NCI-H2081 treated with DMSO at 0.1 percent for 48 hours (cell line): ENCODE measurements at places on chromosomes 3 and 15.

DNA sequence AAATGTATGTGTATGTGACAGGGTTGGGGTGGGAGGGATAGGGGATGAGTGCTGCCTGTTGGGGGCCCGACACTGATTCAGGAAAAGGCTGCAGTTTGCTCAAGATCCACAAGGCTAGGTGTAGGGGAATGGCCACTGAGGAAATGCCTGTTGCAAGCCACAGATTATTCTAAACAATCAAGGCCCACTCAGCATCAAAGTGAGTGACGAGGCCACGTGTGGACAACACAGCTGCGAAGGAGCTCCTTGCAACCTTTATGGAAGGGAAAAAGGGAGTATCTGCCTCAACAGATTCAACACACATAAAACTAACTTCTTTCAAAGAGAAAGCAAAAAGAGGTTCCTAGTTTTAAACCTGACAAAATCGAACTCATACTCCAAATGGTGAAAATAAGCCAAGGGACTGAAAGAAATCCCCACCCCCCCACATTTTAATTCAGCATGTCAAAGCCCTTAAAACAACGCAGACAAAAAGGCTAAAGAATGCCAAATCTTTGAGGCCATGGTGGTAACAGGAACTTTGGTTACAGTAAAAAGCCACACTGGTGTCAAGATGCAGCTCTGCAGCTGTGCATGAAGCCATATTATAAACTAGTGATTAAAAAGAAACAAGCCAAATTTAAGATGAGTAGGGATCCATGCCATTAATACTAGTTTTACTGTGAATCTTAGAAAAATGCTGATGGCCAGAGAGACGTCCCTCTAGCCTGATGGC lies 3.6 kb downstream of the POLG start:
- DNase-seq: no peak

DNA sequence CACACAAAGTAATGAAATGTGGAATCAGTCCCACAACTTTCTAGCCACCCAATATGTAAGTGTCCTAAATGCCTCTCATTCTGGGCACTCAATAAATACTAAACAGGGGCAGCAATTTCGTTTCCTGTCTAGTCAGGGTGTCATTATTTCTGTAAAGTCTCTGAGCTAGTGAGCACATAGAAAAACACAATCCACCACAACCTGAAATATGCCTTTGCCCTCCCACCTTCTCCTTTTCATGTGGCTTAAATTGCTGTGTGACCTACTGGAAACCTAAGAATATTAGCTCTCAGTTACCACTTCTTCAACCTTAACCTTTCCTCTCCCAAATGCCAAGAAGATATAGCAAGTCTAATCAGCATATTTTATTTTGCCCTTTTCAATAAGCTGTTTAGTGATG lies 456.3 kb upstream of the KCNMB2 start:
- no peak for DNase-seq

DNA sequence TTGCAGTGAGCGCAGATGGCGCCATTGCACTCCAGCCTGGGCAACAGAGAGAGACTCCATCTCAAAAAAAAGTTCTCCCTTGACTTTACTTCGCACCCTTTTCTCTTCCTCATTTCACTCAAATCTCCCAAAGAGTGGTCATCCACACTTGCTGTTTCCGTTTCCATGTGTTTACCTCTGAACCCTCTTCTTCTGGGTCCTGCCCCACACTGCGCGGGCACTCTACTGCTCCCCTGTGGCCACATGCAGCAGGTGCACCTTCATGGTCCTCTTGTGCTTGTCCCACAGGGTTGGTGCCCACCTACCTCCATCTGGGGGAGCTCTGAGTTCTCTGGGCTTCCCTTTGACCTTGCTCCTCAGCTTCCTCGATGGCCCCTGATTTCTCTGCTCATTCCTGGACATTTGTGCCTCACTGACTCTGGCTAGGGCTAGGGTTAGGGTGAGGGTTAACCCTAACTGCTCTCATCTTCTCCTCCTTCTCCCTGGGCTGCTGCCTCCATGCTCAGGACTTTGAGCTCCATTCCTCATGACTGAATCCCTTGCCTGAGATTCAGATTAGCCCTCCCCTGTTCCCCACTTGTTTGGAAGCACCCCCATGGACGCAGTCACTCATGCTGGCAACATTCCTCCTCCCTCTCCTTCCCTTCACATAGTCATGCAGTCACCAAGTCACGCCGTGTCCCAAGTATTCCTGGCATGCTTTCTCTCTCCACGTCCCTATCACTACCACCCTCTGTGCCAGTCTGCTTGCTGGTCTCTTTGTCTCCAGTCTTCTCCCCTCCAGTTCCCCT lies 26.6 kb upstream of the KY start:
- DNase-seq: no peak

DNA sequence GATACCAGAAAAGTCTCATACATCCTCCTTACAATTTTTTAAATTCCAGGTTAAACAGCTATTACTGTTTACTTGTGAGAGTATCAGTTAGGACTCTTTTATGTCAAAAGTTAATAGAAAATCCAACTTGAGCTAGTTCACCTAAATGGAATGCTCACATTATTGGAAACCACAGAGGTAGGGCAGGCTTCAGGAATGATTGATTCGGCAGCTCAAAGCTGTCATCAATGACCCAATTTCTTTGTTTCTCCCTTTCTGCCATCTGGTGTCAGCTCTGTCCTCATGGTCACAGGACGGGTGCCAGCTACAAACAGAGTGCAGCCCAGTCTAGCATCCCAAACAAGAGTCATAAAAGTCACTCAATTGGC lies 32.2 kb downstream of the CFAP20DC start:
- no peak for DNase-seq

GRCh38 chr3:160953686-160954085 lies 151.5 kb downstream of the B3GALNT1 start:
- DNase-seq: no peak

GRCh38 chr3:99803297-99803696 lies 14.4 kb upstream of the CMSS1 start:
- DNase-seq: no peak

DNA sequence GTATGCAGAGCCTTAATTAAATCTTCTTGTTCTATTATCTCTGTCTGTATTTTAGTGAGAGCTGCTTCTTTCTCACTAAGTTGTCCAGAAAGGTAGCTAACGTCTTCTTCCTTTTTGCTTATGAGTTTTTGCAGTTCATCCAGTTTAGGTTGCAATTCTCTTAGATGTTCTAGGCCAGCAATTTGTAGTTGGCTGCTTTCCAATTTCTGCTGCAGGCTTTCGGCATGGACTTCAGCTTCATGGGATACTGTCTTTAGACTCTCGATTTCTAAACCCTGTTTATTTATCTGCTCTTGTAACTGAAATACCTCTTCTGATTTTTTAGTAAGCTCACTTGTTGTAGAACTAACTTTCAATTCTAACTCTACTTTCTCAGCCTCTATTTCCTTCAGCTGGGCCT lies 35.5 kb upstream of the HCLS1 start:
- no peak for DNase-seq

DNA sequence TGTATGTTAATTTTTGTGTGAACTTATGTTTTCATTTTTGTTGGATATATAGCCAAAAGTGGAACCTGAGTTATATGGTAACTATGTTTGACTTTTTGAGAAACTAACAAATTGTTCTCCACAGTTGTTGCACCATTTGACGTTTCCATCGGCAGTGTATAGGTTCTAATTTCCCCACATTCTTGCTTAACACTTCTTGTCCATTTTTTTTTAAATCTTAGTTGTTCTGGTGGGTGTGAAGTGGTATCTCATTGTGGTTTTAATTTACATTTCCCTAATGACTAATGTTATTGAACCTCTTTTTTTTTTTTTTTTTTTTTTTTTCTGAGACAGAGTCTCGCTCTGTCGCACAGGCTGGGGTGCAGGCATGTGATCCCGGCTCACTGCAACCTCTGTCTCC lies 8.0 kb downstream of the NISCH start:
- no peak for DNase-seq

DNA sequence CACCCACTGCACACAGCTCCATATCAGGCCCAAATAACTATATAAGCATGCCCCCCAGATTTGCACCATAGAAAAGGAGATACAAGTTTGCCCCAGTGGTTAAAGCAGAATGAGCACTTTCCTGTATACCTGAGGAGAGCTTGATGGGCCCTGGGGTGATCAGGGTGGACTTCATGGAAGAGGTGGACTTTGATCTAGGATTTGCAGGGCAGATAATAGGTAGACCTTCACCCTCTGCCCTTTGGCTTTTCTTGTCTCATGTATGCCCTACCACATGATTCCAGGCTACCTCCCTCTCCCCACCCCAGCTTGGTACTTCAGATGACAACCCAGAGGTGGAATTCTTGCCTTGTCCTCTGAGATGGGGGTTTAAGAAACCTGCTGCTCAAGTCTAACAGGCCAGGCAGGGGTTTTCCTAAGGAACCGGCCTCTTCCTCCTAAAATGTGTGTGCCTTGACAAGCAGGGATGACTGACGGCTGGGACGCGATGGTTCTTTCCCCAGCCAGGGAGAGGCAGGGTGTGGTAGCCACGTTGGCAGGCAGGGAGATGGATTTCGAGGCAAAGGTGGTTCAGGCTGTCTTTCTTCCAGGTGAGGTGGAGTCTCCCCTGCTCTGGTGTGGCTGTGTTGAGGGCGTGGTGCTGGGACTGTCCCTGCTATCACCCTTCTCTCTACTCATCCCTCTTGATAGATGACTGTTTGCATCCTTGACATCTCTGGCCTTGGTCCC lies 6.6 kb upstream of the RHCG start:
- no peak for DNase-seq

DNA sequence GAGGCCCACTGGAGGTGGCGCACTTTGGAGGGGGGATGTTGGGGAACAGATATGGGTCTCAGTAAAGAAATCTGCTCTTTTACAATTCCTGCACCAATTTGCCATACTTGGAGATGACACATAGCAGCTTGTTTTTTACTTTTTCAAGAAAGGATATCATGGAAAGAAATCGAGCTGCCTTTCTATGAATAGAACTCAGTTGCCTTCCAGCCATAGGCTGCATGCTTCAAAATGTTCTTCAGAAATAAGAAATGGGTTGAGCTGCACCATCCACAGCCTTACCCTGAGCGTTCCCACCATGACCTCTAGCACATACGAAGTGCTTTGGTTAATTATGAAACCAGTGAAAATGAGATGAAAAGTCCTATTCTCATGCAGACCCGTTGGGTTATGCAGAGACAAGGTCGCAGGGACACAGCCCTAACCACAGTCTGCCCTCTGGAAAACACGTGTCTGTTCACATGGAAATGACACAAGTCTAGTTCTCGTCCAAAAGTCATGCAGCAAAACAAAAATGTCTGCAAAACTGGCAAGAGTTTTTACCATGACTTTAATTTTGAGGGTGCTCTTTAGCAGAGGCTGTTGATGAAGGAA lies 36.3 kb downstream of the NGRN start:
- no peak for DNase-seq
